ENCODE measurements at places on chromosomes 7 and 10. TPM values are rescaled to one million over a fixed set of nuclear protein-coding genes. Genes with fewer than 3 reads are reported as not detected.

FIS1 gene
- 294 TPM for polyA plus RNA-seq

GPR146 gene
- polyA plus RNA-seq = 2.2 TPM

LRRD1 gene
- not detected for polyA plus RNA-seq

CHN2 gene
- polyA plus RNA-seq = 0.61 TPM

DNA sequence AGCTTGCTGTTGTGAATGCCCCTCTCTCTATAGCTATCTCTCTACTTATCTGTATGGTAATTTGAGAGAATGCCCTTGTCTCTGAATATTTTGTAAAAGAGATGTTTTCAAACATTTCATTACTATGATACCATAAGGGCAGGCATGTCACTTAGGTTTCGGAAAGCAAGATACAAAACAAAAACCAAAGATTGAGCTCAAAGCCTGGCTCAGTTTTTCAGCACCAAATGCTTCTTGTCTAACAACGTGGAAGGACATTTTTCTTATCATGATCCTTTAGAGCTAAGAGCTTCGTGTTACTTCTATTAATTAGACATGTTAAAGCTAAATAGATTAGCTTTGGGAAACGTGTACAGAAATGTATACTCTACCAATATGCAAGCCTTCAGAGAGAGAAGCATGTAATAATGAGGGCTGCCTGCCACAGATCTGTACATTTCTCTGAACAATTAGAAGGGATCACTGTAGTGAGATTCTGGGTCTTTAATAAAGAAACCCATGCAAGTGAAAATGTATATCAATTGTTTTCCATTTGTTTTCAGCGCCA is 148.9 kb downstream of the ARID5B start:
- DNase-seq = no peak

- DNase-seq = no peak
Measured at GRCh38 chr10:77247031-77247990, 390.3 kb downstream of the KCNMA1 start.

DNA sequence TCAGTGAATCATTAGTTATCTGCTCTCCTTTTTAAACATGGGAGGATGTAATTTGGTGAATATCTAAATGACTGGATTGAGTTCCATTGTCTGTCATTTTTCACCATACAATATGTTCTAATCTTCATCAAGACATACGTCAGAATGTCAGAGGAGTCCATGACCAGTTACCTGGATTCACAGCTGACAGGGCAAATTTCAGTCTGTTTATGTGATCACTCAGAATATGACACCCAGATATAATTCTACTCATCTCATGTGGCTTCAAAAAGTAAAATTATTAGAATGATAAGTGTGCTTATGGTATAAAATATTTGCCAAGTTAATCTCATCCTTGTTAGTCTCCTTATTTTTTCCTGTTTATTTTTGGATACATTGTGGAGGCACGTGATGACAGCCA is 150.2 kb downstream of the CDC14C start:
- DNase-seq = no peak
